Cardiac septum (tissue), 1 donor: ENCODE measurements at places on chromosomes 1 and 21. TPM values are rescaled to one million over a fixed set of nuclear protein-coding genes. Genes with fewer than 3 reads are reported as not detected.

ATP1A4 gene
- 1.0 TPM for total RNA-seq

ORC1 gene
- total RNA-seq, result 0.11 TPM

OR2L5 gene
- not detected for total RNA-seq

KRTAP7-1 gene
- not detected for total RNA-seq

GRCh38 chr1:177897998-177898654, 71.7 kb downstream of the SEC16B start:
- DNase-seq, result no peak

DNA sequence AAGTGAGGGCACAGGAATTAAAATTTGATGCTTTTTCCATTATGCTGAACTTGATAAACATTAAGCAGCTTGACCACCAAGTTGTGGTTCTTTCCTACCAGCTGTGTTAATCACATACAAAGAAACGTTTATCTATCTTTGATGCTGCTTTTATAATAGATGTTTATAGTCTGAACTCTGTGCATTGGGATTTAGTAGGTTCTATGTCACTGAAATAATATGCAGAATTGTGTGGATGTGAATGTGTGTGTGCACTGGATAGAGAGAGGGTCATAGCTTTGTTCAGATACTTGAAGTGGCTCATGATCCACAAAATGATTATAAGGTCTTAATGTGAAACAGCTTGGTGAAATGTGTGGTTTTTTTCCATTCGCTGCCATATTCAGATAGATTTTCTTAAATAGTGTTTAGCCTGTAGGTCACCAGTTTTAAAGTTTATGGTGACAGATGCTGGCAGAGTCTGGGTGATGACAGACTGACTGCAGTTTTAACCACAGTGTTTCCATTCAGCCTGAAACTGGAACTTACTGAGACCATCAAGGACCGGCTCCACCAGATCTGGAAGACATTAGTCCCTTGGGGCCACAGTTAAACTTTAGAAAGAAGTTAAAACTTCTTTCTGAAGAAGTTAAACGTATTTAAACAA, 10.2 kb downstream of the DDI2 start:
- DNase-seq, result no peak

DNA sequence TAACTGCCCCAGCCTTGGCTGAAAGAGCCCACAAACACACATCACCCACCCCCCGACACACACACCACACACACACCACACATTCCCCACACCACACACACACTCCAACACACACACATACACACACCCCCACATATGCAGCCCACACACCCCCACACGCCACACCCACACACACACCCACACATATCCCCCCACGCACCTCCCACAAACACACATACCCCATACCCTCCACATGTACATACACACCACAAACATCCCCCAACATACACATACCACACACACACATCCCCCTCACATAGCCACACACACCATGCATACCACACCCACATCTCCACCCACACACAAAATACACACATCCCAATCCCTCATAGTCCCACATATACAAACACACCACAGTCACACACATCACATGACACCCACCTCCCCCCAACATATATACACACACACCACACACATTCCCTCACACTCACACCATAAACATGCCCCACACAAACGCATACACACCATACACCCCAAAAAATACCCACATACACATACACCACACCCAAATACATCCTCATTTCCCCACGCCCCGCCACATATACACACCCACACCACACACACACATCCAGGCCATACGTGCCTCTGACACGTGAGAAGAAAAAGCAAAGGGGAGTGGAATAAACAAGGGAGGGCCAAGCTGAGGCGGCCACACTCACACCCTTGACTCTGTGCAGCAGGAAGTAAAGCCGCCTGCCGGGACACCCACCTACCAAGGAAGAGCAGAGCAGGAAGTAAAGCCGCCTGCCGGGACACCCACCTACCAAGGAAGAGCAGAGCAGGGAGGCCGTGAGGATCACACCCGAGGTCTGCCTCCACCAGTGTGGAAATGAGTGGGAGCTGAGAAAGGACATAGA, 53.7 kb downstream of the HSF2BP start:
- DNase-seq, result no peak

DNA sequence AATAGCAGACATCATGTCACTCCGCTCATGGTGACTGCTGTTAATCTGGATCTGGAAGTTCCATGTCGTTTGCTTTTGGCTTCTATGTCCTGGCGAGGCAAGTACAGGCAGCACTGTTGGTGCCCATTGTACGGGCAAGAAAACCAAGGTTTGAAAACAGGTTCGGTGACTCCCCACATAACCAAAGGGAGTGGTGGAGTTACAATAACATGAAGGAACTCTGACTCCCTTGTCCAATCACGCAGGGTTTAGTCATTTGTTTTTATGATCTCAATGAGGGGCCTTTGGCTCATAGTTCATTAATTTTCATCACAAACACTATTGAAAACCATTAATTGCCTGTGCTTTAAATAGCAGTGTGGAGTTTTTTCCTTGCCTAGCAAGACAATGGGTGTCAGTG, 82.9 kb upstream of the SSX2IP start:
- DNase-seq, result no peak

DNA sequence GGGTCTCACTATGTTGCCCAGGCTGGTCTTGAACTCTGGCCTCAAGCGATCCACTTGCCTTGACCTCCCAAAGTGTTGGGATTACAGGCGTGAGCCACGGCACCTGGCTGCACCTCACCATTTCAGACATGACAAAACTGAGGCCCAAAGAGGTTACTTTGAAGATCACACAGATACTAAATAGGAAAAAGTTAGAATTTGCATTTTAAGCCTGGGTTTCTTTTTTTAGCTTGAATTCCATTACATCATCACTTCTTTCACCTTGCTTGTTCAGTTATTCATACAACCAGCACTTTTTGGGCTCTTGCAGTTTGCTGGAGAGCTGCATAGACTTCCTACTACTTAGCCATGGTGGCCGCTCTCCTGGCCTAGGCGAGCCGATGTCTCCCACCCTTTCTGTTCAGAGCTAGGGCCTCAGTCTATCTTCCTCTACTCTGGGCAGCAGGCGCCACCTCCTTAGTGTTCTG, 16.3 kb upstream of the CD2 start:
- no peak for DNase-seq

- no peak for DNase-seq
These were observed 3.3 kb downstream of the SUCO start for GRCh38 chr1:172536256-172536655.

DNA sequence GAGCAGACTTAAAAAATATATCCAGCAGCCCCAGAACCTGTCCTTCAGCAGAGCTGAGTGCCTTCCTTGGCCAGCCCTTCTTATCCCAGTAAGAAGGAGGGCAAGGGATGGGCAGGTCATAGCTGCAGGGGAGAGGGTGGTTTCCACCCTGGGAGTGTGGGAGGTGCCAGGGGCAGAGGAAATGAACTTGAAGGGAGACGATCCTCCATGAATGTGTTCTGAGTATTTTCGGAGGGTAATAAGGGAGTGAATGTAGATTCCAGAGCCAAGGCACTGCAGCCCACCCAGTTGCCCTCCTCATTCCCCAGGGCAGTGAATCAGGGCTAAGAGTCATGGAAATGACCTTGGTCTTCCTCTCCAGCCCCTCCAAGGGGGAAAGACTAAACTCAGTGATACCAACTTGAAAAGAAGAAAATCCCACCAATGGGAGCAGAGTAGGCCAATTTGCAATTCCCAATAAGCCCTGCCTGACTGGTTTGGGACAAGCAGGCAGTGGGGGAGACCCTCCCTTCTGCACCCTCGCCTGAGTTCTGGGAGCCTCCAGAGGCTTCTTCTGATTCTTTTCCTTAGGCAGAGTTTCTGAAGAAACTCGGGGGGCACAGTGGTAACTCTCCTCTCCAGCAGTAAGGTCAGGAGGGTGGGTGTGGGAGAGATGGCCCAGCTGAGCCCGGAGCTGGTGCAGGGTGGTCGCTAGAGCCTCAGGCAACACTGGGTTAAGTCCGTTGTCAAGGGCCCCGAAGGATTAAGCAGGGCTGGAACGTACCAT, 4.2 kb downstream of the MYOG start:
- DNase-seq, result peak; percentile 33

- no peak for DNase-seq
These were observed 37.3 kb upstream of the HSD3B1 start for GRCh38 chr1:119469741-119470140.

DNA sequence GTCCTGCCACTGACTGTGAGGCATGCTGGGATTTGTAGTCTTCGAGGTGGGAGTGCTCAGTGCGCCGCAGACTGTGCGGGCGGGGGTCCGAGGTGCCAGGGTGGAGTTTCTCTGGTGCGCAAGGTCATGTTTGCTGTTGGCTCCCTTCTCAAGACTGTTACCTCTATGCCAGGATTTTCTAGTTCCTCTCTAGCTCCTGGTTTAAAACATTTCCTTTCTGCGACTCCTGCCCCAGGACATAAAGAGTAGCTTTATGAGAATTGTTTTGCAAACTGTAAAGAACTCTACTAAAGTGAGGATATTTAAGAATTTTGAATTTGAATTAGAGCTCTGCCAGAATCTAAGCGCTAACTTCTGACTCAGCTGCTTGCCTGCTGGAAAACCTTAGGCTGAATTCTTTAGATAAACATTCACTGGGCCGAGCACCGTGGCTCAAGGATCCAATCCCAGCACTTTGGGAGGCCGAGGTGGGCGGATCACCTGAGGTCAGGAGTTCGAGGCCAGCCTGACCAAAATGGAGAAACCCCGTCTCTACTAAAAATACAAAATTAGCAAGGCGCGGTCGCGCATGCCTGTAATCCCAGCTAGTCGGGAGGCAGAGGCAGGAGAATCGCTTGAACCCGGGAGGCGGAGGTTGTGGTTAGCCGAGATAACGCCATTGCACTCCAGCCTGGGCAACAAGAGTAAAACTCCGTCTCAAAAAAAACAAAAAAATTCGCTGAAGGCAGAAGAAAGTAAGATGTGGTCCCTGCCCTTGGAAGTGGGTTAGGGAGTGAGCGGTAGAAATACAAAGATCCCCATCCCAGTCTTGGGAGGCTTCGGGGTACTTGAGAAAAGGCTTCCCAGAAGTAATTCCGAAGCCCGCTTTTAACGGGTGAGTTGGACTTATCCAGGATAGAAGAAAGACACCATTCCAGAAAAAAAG, 992 bp upstream of the USP48 start:
- no peak for DNase-seq

DNA sequence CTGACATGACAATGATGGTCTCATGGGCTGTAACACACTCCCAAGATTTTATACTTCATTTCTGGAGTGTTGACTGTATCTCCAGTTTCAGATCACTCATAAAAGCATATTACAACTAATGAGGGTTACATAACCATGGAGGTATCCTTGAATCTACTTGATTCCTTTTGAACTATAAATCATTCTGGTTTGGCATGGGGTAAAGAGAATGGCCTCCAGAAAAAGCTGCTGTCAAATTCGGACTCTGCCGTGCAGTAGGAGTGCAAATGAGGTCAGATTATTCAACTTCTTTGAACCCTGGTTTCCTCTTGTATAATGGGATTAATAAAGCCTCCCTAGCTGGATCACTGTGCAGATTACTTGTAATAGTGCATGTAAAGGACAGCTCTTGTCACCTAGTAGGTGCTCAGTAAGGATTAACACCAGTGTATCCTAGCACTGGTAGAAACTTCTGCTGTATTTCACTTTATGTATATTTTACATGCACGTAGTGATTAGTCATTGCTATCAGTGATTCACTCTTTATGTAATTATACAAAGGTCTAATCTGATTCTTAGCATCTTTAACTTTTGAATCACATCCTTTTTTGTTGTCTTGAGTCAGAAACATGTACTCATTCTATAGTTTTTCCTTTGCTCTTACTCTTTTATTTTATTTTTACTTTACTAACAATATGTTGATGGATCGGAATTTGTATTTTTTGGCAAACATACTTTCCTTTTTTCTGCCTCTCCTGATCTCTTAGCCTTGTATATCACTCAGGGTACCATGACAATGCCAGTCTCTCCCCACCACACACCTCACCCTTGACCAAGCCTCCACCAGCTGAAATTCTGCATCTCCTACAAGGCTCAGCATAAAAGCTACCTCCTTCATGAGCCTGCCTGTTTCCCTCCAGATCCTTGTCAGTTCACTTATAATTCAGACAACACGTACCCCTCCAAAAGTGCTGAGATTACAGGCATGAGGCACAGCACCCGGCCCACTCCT, 3.2 kb downstream of the LRRC8C start:
- DNase-seq, result no peak

DNA sequence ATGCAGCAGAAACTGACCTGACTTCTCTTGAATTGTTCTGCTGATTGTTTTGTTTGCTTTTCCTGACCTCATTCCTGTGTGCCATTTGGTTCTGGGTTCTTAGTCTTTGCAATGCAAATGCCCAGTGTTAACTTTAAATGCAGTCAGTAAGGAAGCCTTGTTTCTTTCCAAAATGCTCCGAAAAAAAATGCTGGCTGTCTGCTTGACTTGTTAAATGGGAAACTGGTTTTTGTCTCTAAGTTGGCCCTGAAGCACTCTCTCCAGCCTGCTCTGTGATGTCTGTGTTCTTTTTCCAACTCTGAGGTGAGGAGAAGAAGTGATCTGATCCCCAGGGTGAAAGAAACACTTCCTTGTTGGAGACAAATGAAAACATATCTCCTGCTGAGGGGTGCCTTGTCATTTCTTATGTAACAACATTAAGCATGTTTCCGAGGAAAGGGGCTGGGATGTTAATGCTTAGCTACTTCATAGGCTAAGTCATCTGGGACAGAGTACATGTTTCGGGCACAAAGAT, 256.3 kb upstream of the ADGRL4 start:
- DNase-seq, result no peak

DNA sequence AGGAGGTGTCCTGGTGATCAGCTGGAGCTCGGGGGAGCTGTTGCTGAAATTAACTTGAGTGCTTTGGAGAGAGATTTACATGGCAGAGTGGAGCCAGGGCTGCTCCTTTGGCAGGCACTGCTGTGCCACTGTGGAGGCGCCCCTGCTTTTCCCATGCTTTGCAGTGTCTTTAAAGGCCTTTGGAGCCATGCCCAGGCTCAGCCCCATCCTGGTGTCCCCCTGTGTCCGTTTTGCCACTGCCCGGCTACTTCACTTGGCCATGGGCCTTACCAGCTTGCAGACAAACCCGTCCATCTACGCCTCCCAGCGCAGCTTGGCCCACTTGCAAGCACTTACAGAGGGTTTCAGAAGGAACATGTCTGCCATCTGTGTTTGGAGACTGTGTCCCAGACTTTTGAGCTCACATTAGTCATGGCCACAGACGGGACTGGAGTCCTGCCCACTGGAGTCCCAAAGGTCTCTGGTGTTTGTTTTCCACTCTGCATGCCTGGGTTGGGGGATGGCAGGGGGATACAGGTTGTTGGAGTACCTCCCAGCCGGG, 18.2 kb upstream of the LAMTOR5 start:
- DNase-seq, result no peak
